NCI-H1436 treated with DMSO at 0.1 percent for 48 hours (cell line): ENCODE measurements at places on chromosomes 2 and 18.

DNA sequence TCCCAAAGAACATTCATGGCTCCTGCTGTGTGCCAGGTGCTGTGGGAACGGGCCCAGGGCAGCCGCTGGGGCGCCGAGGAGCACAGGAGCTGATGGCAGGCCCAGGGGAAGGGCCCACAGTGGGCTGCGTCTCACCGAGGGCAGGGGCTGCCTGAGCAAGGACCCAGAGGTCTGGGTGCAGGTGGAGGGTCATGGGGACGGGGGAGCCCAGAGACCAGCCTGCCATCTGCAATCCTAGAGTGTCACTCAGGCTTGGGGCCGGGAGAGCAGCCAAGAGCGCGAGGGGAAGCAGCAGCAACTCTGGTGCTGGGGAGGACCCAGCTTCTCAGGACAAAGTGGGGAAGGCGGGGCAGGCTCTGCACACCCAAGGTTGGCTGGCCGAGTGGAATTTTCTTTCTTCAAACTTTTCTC lies 207.4 kb downstream of the HDAC4 start:
- no peak for DNase-seq

DNA sequence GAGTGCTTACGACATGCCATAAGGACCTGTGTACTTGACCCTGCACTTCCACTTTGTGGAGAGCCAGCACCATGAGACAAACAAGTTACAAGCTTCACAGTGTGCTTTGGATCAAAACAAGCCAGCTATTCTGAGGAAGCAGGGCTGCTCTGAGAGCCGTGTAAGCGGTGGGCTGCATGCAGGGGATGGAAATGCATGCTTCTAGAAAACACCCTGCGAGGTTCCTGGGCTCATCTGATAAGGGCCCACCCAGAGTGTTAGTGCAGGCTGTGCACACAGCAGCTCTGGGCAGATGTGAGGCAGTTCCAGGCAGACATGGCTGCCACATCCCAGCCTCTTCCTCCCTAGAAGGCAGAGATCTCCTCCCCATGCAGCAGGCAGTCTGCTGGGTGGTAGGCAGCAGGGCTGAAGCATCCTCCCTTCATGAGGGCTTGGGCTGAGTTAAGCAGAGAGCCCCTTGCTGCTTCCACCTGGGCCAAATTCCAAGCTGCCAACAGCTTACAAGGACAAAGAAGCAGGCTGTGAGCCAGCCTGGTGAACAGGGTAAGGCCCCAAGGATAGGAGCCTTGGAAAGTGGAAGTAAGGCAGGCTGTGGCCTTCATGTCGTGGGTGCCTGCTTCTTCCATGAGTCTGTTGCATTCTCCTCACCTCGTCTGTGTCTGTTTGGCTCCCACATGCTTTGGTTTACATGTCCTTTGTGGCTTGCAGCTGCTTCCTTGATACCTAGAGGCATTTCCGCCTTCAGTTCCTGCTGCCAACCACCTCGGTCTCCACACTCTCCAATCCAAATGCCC lies 7.7 kb downstream of the PSD4 start:
- no peak for DNase-seq

- DNase-seq = no peak
Measured at GRCh38 chr2:179024445-179024844, 25.5 kb downstream of the CCDC141 start.

- DNase-seq = no peak
Measured at GRCh38 chr18:37471637-37472036, 94.0 kb downstream of the CELF4 start.

GRCh38 chr2:174325373-174326160 lies 9.2 kb upstream of the SP9 start:
- no peak for DNase-seq

- no peak for DNase-seq
Measured at GRCh38 chr2:129888896-129889295, 90.6 kb upstream of the RAB6C start.

GRCh38 chr2:86072271-86072858 lies 33.3 kb downstream of the POLR1A start:
- DNase-seq = no peak

- no peak for DNase-seq
Measured at GRCh38 chr2:7725171-7725849, 808.1 kb downstream of the RNF144A start.

- peak; percentile 58 for DNase-seq
Measured at GRCh38 chr18:38369772-38370690, 804.4 kb upstream of the CELF4 start.

DNA sequence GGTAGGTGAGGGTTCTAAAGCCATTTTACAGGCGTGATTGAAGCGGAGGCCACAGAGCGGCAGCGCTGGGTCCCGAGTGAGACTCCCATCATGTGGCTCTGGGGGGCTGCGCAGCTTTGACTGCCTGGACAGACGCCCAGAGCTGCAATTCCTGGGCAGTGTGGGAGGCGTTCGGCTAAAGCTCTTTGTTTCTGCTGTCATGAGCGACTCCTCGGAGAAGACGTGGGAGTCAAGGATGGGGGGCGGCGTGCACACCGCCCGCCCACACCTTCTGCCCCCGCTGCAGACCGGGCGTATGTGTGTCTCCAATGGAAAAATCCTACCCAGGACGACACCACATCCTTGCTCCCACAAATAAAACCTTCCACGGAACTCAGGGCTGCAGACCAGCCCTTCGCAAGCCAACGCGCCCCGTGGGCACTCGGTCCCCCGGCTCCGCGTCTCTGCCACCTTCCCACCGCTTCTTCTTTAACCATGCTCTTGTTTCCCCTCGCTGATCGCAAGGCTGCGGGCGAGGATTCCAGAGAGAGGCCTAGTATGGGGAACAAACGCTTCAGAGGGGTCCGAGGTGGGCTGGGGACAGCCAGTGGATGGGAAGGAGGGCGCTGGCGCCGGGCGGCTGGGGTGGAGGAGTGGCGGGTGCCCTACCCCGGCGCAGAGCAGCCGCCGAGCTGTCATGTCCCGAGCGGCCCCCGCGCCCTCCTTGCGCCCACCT lies 680 bp upstream of the LBH start:
- no peak for DNase-seq

DNA sequence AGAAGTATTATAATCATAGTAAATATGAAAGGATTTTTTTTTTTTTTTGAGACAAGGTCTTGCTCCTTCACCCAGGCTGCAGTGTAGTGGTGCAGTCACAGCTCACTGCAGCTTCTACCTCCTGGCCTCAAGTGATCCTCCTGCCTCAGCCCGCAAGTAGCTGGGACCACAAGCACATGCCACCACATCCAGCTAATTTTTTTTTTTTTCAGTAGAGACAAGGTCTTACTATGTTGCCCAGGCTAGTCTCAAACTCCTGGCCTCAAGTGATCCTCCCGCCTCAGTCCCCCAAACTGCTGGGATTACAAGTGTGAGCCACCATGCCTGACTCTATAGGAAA lies 301.6 kb upstream of the STON1 start:
- DNase-seq = no peak

DNA sequence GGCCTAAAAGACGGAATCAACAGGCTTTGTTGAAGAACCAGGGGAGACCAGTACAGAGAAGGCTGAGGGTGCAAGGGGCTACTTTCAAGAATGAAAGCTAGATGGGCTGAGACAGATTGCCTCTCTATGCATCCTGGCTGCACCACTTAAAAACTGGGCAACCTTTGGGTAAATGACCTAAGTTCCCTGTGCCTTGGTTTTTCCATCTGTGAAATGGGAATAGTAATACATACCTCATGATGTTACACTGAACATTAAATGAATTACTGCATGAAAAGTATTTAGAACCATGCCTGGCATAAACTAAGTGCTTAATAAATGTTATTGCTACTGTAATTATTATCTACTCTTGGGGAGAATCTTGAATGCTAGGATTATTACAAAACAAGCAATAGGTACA lies 106.5 kb downstream of the PRKCE start:
- DNase-seq = no peak

GRCh38 chr2:134008837-134009236 lies 245.0 kb upstream of the MGAT5 start:
- DNase-seq = no peak

GRCh38 chr18:57961876-57962505 lies 82.0 kb upstream of the NEDD4L start:
- DNase-seq = no peak

DNA sequence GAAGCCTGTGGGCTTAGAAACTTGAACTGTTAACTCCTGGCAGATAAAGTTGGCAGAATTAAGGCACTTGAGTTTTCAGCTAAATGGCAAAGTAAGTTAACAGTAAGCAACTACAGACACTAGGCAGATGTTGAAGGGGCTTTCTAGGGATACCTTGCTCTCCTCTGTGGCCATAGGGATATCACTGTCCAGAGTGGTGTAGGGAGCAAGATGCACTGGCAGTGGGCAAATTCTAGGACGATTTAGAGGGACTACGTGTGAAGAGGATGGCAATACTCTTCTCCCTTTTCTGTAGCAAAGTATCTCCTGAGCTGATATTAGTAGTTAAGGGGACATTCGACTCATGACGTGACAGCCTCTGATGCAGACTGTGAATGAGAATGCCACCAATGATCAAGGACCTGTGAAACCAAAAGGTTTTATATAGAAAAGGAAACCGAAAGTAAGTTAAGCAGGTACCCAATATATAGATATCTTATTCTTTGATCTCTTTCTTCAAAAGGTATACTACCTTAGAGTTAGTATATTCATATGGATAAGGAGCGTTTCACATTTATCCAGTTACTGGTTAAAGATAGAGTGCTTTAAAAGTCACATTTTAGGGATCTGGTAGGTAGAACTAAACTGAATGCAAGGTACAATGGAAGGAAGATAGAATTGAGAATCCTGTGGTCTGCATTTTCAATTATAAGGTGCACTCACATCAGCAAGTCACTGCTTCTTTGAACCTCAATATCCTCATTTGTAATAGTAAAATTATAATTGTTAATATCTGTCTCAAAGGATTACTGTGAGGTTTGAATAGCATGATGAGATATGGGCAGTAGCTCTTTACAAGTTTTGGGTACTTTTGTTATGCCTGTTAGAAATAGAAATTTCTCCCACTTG lies 106.4 kb downstream of the KCNH7 start:
- DNase-seq = no peak
